ENCODE measurements at places on chromosomes 12 and 14.

DNA sequence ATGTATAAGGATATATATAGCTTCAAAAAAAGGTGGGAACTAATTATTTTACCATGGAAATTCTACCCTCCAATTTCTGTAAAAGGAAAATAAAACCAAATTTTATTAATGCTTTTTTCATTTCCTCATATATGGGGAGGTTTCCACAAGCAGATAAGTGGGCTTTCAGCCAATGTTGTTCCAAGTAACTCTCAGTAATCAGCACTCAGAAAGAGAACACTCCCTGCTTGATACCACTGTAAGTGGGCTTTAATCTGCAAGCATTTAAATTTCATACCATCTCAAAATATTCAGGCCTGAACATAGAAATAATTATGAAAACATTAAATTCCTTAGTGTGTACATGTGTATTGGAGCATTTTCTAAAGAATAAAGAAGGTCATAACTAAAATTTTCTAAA, 827.6 kb downstream of the C12orf50 start:
- no peak for DNase-seq

DNA sequence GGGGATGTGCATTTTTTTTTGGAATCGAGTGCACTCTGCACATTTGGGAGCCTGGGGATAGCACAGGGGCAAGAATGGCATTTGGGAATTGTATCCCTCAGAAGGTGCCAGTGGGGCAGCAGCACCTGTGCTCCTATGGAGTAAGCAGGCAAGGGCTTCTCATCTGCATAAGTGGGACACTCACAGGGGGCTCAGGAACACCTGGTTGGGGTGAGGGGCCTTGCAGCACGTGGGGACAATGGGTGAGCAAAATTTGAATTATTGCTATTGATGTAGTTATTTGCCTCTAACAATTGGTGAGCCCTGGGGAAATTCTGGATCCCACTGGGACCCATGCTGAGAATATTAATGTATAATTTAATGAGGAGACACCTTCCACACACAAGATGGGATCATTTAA, 274.2 kb downstream of the TTC6 start:
- DNase-seq: no peak

DNA sequence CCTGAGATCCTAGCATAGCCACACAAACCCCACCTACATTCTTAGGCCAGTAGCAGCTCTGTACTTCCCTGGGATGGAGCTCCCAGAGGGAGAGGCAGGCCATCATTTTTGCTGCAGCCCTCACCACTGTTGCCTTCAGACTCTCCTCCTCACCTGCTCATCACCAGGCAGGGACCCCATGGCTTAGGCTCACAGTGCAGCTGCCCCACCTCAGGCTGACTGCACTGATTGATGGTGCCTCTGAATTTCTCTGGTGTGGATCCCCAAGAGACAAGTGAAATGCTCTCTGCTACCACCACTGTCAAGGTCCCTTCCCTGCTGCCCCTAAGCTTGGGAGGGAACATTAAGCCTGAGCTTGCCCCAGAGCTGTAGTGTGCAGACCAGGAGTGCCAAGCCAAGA, 76.2 kb downstream of the TMTC3 start:
- DNase-seq: no peak

GRCh38 chr12:91931111-91931510, 214.5 kb downstream of the BTG1 start:
- no peak for DNase-seq

DNA sequence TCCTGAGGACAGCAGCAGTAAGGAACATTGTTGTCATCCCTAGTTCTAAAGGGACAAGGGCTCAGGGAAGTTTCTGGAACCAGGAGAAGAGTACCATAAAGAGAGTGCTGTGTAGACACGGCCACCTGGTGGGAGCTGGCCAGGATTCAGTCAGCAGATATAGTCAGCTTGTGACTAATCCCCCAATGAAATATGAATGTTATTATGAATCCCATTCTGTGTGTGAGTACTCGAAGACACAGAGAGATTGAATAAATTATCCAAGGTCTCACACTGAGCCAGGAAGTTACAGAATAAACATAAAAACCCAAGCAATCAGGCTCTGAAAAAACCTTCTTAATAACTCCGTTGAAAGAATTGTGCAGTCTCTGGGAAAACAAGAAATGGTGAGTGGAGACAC, 1359.5 kb downstream of the AACS start:
- DNase-seq: no peak

DNA sequence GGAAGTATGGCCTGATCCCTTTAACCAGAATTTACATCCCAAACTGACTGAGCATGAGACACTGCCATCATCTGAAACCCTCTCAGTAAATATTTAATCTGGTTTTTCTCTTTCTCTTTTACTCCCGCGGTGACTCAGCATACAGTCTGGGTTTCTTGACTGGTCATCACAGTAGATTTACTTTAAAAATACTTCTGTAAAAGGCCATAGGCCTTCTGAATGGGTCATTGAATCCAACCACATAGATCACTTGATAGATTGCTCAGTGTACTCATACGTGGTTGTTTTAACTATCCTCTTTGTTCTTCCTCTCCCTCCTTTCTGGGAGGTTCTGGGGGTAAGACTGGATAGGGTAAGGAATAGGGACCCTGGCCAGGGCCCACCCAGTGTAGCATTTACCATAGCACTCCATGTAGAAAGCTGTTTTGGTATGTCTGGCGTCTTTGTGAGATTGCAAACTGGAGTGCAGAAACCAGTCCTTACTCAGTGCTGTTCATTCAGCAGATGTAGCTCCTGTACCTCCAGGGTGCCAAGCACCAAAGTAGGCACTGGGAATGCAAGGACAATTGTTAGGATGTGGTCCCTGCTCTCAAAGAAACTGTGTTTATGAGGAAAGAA, 165.7 kb downstream of the SRGAP1 start:
- DNase-seq: no peak

DNA sequence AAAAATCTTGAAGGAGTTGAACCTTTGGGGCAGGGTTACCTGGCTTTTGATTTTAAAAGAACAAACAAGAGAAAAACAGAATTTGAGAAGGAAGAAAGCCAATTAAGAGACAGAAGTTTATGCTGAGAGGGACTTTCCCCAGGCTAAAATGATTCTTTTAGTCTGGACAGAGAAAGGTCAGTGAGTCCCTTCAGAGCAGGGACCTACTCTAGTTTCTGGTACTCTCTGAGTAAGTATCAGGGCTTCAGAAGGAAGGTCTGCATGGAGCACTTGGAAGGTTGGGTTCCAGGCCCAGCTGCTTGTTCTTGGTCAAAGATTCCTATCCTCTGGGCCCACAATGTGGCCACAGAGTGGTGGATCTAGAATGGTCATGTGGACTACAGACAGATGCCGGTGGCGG, 59.6 kb downstream of the KLRG1 start:
- no peak for DNase-seq

- DNase-seq: no peak
Observed at GRCh38 chr12:76883811-76884210, 5.0 kb upstream of the CSRP2 start.

- DNase-seq: no peak
Observed at GRCh38 chr14:106821119-106821518, 1294.7 kb downstream of the TMEM121 start.

- DNase-seq: no peak
Observed at GRCh38 chr12:115378291-115378690, 694.3 kb upstream of the TBX3 start.

DNA sequence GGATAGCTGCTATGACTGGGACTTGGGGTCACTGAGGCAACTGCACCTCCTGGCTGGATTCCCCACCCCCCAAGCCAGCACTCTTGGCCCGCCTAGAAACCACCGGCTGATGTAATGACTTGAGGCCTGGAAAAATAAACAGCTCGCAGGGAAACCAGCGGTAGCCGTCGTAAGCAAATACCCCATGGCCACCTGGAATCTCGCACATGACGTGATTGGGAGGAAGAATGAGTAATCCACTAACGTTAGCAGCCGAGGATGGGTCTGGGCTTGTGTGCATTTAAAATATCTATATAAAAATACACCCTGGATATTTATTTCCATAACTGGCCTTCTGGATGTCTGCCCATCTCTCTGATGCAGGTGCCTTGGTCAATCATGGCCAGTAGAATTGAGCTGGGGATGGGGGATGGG, 120.1 kb downstream of the SMOC1 start:
- no peak for DNase-seq

DNA sequence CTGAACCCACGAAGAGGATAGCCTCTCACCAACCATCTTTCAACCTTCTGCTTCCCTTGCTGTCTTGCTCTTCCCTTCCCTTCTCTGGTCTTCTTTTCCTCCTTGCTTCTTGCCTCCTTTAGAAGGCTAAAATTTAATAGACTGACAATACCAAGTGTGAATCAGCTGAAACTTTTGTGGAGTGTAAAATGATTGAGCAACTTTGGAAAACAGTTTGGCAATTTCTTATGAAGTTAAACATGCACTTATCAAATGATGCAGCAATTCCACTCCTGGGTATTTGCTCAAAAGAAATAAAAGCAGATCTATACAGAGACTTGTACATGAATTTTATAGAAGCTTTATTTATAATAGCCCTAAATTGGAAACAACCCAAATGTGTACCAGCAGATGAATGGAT, 3.3 kb upstream of the KRT86 start:
- DNase-seq: no peak

GRCh38 chr14:101188571-101188915, 285.0 kb upstream of the RTL1 start:
- DNase-seq: no peak

GRCh38 chr14:57692671-57693070, 173.2 kb downstream of the SLC35F4 start:
- no peak for DNase-seq

GRCh38 chr14:33454022-33454595, 496.8 kb downstream of the EGLN3 start:
- DNase-seq: no peak

GRCh38 chr12:59594943-59595500, 807 bp upstream of the SLC16A7 start:
- no peak for DNase-seq

DNA sequence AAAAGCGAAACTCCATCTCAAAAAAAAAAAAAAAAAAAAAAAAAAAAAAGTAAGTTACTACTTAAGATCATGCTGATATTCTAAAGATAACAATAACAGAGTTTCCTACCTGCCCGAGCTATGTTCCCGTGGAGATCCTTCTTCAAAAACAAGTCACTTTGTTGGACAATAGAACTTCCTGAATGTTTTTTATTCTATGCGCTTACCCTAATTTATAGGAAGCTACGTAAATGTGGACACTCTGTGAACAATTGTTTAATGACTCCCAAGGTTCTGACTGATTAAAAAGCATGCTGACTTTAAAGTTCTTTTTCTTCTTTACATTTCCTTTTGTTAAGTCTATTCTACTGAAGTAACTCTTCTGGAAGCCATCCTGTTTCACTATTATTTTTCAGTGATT, 52.5 kb downstream of the FGD4 start:
- DNase-seq: no peak

DNA sequence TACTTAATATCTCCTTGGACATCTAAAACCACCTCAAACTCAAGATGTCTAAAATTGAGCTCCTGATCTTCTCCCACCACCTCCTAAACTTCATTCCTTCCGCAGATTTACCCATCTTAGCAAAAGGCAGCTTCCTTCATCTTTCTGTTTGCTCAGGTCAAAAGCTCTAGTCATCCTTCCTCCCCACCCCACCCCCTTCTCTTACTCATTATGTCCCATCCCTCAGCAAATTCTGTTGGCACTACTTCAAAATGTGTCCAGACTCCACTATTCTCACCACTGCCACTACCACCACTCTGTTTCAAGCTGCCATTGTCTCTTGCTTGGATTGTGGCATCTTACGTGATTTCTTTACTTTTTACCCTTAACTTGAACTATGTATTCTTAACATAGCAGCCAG, 59.2 kb upstream of the ZDHHC17 start:
- no peak for DNase-seq

GRCh38 chr14:55707365-55707804, 127.4 kb downstream of the KTN1 start:
- no peak for DNase-seq

- no peak for DNase-seq
Observed at GRCh38 chr12:125996443-125996842, 931.2 kb downstream of the AACS start.

GRCh38 chr12:93857991-93858447, 180.8 kb downstream of the CRADD start:
- no peak for DNase-seq

DNA sequence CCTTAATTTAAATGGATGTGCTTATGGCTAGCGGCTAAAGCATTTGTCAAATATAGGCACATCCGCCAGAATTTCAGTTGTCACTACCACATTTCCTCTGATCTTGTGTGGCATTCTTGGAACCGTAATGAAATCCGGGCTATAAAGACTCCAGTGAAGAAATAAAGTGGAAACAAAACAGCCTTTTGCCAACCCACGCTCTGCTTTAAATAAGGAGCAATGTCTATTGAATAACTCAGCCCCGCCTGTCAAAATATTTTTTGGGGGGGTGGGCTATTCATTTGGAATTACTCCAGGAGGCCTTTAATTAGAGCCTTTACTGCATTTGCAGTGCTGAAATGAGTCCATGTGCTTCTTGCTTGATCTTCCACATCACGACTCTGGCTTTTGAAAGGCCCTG, 179.6 kb upstream of the RPH3A start:
- no peak for DNase-seq

DNA sequence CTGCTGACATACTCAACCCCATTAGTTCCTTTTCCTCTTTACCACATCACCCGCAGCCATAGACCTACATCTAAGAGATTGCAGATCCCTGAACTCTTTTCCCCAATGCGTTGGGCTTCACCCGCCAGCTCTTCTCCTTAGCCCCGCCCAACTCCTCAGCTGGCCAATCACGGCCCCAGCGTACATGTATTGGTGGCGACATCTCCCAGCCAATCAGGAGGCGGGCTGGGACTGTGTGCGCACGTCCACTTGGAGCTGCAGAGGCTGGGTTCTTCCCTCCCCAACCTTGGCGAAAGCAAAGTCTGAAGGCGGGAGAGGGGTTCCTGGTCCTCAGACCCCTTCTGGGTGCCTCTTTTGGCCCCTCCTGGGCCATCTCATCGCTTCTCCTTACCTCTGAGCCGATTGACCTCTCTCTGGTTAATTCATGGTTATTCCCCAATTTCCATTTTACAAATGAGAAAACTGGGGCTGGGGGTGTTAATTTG, 11.0 kb downstream of the PDE1B start:
- DNase-seq: peak; percentile 57

DNA sequence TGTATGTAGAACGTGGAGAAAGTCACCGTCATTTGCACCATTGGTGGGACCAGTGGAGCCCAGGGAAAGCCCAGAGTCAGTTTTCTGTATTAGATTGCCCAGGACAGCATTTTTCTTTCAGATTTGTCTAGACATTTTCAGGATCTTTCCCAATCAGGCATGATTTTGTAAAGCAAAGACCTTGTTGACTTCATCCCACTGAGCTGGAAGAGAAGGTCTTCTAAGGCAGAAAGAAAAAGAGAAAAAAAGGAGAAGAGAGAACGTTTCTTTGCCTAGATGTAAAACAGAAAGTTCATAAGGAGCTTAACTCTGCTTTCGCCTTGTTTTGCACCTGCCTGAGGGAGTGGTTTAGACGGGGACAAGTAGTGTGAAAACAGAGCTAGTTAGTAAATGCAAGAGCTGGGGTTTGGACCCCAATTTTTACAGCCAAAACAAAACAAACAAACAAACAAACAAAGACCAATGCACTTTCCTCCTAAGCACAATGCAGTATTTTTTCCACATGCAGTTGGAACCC, 273.1 kb downstream of the ZFP36L1 start:
- DNase-seq: no peak
